ENCODE measurements at places on chromosomes 7 and 10.

DNA sequence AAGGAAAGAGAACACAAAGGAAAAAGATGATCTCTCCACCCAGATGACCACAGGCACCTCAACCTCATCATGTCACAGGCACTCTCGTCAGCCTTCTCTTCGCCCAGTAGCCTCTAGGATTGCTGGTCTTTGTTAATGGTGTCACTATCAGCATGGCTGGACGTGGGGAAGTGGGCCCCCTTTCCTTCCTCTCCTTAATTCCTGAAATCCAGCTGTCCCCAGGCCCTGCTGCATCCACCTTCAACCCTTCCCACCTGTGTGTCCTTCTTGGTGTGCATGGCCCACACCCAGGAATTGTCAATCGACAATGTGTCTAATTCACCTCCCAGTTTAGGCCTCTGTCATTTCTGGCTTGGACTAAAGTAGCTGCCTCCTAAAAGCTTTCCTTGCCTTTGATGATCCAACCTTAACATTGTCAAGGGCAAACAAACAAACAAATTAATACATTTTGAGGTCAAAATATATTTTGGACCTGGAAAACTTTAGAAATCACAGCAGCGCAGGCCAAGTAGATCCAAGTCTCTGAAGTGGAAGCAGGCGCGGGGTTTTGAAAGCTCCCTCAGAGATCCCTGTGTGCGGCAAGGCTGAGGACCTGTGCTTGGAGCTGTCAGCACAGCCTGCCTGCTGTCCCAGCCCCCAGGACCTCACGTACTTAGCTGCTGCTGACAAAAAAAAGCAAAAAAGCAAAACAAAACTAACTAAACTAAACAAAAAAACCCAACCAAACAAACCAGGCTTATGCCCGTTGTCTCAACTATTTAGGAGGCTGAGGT, 193.3 kb upstream of the LYZL2 start:
- DNase-seq, result no peak

DNA sequence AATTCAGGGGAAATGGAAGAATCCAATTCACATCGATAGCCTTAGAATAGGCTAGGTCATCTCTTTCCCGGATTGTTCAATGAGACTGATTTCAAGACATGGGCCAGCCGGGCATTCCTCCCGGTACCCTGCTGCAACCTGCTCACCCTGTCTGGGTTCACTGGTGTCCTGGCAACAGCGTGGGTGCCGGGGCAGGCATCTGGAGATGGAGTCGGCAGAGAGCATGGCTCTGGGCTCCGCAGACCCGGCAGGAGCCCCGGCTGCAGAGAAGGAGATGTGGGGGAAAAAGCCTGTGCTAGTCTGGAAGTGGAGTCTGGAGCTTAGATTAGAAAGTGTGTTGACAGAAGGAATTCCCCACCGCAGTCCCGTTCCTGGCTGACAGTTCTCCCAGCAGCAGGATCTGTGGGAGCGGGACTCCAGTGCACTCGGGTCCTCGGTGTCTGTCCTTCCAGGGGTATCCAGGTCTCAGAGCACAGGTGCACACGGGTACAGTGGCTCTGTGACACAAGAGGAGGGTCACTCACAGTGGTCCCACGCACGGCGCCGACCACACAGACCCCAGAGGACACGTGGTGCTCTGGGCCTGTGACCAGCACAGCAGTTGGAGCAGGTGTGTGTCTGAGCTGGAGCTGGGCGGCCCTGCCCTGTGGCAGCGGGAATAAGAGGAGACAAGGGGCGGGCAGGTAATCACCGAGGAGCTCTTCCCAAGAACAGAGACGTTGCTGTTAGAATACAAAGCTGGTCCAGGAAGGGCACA, 65.7 kb upstream of the PITRM1 start:
- DNase-seq, result no peak

- DNase-seq, result no peak
Observed at GRCh38 chr7:94382746-94383145, 11.9 kb upstream of the COL1A2 start.

DNA sequence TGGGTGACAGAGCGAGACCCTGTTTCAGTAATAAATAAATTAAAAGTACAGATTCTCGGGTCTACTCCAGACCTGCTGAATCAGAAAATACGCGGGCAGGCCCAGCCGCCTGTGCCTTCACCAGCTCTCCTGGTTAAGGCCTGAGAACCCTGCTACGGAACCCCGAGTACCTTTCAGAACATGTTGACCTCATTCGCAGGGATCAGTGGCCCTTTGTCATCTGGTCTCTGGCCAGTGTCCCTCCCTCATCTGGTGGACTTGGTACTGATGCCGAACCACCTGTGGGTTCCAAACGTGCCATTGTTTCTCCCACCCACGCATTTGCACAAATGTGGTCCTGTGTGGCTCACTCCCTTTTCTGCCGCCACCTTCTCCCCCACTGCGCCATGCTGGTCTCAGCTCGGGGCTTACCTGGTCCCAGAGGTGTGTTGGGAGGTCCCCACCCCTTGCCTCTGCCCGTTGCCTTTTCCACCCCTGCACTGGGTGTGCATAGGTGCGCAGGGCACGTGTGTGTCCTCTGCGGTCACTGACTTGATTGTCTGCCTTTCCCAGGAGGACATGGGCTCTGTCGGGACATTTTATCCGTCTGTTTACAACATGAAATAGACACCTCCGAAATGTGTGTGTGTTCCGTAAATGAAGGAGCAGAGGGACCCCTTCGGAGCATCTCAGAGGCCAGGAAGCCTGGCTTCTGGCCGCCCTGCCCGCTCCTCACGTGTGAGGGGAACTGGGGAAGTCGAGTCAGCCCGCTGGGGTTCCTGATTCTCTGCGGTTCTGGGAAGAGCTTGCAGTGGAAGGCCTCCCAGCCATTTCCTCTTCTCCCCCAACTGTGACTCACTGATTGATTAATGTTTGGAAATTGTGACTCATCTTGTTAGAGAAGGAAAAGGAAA, 135.2 kb downstream of the CUX1 start:
- DNase-seq, result no peak

DNA sequence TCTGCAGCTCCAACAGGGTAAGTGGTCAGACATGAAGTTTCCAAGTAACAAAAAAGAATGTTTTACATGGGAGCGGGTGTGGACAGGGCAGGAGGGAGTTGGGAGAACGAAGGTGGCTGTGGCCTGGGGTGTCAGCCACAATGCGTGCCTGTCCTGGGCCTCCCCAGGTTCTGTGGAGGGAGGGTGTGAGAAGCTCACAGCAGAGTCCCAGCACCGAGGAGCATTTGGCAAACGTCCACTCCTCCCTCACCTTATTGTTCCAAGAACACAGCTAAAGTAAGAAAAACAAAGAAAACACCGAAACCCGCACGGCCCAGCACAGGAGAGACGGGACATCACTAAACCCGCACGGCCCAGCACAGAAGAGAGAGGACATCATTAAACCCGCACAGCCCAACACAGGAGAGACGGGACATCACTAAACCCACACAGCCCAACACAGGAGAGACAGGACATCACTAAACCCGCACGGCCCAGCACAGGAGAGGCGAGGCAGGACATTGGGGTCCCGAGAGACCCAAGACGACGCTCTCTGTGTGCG, 226.4 kb downstream of the MAD1L1 start:
- no peak for DNase-seq

All from neural crest cell (in vitro differentiated cells).